ENCODE measurements at places on chromosomes 2 and 18. TPM values are rescaled to one million over a fixed set of nuclear protein-coding genes. Genes with fewer than 3 reads are reported as not detected.

The AUP1 gene
- 89.4 TPM for total RNA-seq

The VPS54 gene
- 17.0 TPM for total RNA-seq

The ASIC4 gene
- total RNA-seq: not detected

The TMEM169 gene
- total RNA-seq: 8.0 TPM

The POTEI gene
- 0.56 TPM for total RNA-seq

The ONECUT2 gene
- 1.7 TPM for total RNA-seq

The MALL gene
- 10.2 TPM for total RNA-seq

The RAB6C gene
- not detected for total RNA-seq

The CYRIA gene
- total RNA-seq: 3.9 TPM

The CDCA7 gene
- total RNA-seq: 95.5 TPM

The HSPE1 gene
- 328 TPM for total RNA-seq

The NR4A2 gene
- total RNA-seq: 0.85 TPM

The KCNG2 gene
- not detected for total RNA-seq

The TMEM247 gene
- not detected for total RNA-seq

The MYO3B gene
- 0.19 TPM for total RNA-seq

The KCNK3 gene
- not detected for total RNA-seq

GRCh38 chr18:48540251-48541025 is 1.6 kb downstream of the CTIF start:
- DNase-seq: peak; percentile 66

GRCh38 chr18:35284841-35285240 is 5.2 kb downstream of the ZSCAN30 start:
- no peak for DNase-seq

DNA sequence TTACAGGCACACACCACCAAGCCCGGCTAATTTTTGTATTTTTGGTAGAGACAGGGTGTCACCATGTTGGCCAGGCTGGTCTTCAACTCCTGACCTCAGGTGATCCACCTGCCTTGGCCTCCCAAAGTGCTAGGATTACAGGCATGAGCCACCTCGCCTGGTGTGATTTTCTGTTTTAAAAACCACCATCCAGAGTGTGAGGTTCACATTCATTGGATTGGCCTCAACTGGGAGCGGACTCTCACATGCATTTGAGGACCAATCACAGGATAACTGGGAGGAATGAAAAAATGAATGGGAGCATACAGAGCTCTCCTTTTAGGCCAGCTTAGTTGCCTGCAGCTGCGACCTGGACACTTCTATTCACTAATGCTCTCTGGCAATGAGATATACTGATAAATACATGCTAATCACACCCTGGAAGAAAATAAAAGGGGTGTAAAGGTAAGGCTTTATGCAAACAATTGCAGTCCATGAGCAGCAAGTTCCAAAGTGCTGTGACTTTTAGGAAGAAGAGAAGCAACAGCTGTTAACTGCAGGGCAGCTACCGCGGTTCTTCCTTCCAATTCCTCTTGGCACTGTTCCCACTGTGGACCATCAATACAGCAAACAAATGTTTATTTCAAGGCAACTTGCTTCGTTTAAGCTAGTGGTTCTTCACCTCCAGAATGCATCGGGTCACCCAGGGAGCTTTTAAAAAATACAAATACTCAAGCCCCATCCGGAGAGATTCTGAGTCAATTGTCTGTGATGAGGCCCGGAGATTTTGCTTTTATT is 49.5 kb upstream of the FZD5 start:
- DNase-seq: no peak

DNA sequence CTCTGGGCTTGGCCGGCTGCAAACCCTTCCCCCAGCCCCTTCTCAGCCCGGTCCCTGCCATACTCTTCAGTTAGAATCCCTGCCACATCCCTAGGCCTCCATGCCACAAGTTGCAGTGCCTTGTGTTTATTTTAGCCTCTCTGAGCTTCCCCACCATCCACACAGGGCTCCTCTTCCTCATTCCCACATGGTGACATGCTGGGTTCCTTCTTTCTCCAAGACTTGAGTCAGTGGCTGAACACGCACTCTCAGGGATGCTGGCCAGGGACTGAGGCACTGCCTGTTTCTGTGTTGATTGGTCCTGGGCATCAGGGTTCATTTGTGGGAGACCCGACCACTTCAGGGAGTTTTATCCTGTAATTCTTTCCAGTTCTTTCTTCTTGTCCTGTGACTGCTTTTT is 56.3 kb downstream of the KCNS3 start:
- DNase-seq: no peak

- no peak for DNase-seq
Observed at GRCh38 chr2:48358982-48359381, 171.0 kb upstream of the STON1 start.

DNA sequence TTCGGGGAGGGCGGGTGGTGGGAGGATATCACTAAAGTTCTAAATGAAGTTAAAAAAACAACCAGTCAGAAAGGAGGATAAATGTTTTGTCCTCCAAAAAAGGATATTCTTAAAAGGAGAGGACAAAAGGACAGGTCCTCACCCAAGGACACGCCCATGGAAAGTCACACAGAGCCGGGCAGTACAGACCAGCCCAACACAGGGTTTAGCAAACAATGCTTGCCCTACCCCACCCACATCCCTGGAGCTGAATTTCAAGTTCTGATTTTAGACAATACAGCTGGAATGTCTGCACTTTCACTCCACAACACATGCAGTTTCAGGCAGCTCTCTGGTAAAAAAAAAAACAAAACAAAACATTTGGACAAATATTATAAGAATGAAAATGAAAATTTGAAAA is 67.9 kb downstream of the SLC9A4 start:
- no peak for DNase-seq

- no peak for DNase-seq
Observed at GRCh38 chr2:137939026-137939425, 25.2 kb upstream of the HNMT start.

DNA sequence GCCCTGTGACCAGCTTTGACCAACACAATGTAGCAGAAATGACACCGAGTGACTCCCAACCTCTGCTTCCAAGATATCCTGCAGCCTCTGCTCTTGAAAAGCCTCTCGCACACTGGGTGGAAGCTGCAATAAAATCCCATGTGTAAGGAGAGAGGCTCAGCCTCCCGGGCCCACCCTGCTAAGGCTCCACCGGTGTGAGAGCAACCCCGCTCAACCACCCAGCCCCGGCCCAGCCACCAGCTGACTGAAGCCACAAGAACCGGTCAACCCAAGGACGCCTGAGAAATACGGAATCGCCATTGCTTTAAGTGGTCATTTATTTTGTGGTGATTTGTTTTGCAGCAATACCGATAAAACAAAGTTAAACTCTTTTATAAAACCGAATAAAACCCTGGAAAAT is 452.8 kb upstream of the SMIM21 start:
- DNase-seq: no peak

DNA sequence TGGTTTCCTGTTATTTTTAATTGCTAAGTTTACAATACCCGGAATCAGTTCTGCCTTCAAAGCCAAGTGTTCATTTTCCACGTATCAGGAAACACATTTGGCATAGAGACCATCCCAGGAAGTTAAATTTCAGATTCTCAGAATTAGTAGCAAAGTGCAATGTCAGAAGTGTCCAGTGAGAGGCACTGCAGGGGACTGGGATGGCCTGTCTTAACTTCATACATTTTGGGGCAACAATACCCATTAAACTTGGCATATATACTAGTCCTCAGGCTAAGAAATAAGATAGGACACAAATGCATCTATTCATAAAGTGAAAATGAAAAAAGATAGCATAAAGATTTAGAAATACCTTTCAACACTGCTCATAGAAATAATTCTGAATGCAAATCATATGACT is 1.5 kb upstream of the IL1RL2 start:
- peak; percentile 22 for DNase-seq

GRCh38 chr18:73774811-73775509 is 372.7 kb downstream of the FBXO15 start:
- DNase-seq: peak; percentile 37

- no peak for DNase-seq
Observed at GRCh38 chr18:49876536-49876935, 63.2 kb upstream of the ACAA2 start.

- no peak for DNase-seq
Observed at GRCh38 chr2:33907866-33908265, 308.8 kb upstream of the FAM98A start.

DNA sequence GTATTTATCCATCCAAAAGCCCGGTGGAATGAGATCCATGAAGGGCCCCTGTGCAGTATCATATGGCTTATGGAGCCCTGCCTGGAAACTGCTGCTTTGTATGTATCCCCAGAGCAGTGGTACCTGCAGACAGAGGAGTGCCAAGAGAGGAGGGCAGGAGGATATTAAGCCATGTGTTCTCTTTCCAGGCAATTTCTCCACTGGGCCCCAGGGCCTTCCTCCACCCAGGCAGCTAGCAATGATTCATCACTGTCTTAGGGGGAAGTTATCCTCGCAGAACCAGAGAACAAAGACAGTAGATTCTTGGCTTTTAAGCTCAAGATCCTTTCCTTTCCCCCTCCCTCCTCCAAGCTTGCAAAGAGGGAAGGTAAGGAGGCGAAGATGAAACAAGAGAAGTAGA is 98.1 kb downstream of the LRRC30 start:
- DNase-seq: no peak

- DNase-seq: no peak
Observed at GRCh38 chr18:23307567-23308295, 145.4 kb upstream of the RIOK3 start.

DNA sequence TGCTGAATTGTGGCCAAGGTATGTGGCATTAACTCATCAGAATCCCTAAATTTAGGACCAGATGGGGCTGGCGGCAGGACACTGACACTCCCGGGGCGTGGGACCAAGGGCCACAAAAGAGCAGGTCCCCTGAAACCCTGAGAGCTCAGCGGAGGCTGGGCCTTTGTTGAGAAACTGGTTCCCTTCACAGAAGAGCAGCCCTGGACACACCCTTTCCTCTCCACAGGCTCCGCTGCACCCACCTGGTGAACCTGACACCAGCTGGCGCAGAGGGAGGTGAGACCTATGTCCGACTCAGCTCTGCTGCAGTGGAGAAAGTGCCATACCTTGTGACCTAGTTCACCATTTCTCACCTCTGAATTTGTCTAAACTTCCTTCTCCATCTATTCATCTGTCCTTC is 119.5 kb downstream of the RTP5 start:
- DNase-seq: no peak

DNA sequence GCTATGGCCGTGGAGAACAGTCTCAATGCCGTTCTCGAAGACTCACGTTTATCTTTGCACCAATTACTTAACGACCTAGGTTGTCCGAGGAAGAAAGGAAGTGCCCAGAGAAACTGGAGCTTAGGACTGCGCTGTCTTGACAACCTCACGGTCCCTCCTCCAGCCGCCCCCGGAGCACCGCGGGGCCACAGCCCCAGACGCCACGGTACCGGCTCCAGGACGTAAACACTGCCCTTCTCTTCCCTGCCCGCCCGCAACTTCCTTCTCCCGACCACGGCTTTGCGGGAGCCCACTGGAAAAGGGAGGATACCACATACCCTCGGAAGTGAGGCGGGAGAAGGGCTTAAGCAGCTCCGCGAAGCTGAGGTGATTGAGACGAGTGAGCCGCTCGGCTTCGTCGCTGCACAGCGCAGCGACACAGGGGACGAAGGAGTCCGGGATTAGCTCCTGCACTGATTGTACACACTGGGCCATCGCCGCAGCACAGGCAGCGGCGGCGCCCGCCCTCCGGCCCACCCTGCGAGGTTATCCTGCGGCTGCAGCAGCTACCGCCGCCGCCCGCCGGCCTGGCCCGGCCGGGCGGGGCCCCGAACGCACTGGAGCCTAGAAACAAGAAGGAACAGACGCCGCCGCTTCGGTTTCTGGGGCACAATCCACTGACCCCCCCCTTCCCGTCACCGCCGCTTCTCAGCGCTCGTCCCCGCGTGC is 483 bp downstream of the TRAPPC8 start:
- DNase-seq: peak; percentile 52

DNA sequence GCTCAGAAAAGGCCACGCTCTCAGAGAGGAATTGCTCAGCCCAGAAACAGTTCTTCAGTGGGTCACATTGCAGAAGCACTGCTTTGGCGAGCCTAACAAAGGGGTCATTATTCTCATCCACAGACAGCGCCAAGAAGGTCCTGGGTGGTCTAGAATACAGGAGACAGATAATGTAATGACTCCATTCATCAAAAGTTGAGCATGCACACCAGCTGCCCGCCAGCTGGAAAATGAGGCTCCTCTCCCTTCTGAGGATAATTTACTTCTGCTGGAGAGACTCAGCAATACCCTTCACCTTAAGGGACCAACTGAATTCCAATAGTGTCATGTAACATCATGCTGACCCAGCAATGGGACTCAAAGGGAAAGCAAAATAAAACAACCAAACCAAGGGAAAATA is 79.9 kb downstream of the TRIB2 start:
- no peak for DNase-seq

DNA sequence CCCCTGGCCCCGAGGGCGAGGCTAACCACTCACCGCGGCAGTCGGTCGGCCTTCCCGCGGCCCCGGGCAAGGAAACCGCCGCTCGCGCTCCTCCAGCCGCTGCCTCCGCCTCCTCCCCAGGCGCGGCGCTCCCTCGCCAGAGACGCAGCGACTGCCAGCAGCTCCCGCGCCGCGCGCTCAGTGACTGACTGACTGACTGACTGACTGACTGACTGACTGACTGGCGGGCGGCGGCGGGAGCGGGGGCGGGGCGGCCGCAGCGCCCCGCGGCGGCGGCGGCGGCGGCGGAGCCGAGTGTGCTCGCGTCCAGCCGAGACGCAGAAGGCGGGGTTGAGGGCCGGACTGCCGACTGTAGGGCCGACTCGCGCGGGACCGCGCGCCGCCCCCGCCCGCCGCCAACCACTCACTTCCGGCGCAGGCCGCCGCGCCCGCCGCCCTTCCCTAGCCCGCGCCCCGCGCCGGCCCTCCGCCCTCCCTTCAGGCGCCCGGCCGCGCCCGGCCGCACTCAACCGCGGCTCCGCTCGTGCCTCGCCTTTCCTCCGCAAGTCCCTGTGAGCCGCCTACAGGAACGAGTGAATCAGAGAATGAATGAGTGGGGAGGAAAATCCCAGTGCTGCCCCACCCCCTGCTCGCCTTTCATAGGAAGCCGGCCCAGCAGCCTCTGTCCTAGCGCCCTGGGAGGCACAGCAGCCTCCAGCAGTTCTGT is at the start of gene RAPH1:
TSS of gene RAPH1 (minus strand) at position 224 of the 706 bp plus-strand sequence. CDS start 39,948 bp downstream, outside the sequence.
- peak; percentile 87 for DNase-seq

DNA sequence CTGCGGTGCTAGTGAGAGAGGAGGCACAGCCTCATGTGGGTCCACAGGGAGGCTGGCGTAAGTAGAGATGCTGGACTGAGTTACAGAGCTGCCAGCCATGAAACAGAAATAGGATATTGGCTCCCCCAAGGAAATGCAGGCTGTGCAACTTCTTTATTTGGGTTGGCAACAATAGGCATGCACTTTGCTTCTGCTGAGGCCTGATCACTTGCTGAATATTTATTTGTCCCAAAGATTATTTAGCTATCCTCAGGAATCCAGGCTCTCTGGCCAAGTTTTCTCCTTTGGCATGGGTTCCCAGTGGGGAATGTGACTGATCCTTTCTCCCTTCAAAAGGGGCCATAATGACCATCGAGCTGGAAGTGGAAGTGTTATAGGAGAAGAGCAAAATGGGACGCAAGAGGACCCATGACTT is 60.0 kb downstream of the MAPK4 start:
- DNase-seq: no peak

DNA sequence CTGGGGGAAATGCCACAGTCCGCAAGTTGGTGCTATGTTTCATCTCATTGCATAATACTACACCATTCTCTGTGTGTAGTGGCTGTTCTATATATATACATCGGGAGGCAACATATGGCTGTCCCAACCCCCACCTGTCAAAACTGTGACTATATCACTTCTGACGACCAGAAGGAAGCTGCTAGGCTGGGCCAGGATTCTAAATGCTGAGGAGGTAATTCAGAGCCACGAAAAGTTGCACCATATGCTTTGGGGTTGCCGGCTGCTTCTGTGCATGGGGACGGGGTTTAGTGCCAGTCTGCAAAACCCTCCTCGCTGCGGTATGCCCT is 117.3 kb downstream of the MSH2 start:
- DNase-seq: no peak
